ENCODE measurements at places on chromosomes 13 and 19.

DNA sequence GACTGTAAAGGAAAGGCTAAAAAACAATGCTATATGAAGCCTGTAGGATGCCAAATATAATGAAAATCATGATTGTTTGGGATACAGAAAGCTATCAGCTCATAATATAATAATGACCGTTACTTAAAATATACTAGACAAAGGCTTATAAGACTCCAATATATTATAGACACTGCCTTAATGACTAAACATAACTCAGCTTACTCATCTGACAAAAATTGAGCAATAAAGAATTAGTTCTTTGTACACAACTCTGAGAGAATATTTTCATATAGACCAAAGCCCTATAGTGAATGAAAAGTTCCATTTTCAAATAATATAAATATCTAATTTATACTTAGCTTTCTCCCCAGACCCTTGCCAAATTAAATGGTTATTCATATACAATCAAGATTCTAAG, 283.3 kb downstream of the DIAPH3 start:
- DNase-seq, result no peak

DNA sequence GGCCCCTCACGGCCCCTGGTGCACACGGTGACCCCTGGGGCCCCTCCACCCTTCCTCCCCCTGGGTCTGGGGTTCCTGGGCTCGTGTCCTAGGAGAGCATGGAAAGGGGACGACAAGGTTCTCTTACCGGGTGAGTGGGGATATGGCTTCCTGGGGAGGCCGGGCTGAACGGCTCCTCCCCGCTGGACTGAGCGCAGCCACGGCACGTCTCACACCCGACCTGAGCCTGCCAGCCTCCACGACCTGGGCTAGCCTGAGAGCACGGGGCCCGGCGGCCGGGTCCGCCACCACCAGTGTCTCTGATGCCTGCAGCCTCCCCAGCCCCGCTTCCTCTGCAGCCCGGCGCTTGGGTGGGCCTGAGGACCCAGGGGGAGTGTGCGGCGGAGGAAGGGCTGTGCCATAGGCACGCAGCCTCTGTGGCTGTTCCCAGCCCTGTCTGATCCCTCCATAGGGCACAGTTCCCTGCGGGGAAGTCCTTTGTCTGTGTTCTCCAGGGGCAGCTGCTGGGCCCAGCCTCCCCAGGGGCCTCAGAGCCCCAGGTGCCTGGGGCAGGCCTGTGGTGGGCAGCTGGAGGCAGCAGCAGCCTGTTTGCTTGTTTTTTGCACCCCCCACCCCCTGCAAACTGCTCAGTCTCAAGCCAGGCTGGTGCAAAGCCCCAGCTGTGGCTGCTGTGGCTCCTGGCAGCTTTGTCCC, 15.0 kb downstream of the PLIN4 start:
- no peak for DNase-seq

- no peak for DNase-seq
Measured at GRCh38 chr13:114259374-114259773, 22.0 kb upstream of the UPF3A start.

DNA sequence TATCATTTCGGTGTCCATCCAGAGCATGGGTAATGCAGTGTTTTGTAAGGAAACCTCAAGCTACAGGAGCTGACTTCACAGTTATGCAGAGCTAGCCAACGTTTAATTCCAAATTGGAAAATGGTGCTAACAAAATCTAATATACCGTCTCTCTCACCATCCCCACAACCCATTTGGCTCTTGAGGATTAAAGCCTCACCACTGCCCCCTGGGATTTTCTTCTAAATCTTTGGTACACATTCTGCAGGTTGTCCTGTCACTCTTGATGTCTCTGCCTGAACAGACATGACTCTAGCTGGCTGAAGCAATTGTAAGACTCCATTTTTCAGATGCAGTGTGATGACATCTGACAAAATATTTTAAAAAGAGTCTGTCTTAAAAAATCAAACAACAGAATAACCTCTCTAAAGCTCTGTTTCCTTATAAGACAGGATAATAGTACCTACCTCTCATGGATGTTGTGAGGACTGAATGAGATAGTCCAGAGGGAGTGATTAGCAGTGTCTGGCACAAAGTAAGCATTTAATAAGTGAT, 451.8 kb downstream of the SUCLA2 start:
- DNase-seq, result no peak

DNA sequence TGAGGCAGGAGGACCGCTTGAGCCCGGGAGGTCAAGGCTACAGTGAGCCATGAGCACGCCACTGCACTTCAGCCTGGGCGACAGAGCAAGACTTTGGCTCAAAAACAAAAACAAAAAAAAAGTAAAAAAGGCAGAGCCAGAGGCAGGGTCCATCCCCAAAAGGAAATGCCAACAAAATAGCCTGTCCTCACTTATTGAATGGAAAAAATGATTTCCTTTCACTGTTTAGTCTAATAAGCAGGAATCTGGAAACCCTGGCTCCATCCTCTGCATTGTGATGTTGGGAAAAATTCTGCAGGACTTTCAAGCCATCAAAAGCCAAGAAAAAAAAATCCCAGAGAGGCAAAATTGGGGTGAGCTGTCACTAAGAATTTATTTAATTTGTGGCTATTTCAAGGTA, 23.2 kb downstream of the ZIC5 start:
- DNase-seq, result no peak

DNA sequence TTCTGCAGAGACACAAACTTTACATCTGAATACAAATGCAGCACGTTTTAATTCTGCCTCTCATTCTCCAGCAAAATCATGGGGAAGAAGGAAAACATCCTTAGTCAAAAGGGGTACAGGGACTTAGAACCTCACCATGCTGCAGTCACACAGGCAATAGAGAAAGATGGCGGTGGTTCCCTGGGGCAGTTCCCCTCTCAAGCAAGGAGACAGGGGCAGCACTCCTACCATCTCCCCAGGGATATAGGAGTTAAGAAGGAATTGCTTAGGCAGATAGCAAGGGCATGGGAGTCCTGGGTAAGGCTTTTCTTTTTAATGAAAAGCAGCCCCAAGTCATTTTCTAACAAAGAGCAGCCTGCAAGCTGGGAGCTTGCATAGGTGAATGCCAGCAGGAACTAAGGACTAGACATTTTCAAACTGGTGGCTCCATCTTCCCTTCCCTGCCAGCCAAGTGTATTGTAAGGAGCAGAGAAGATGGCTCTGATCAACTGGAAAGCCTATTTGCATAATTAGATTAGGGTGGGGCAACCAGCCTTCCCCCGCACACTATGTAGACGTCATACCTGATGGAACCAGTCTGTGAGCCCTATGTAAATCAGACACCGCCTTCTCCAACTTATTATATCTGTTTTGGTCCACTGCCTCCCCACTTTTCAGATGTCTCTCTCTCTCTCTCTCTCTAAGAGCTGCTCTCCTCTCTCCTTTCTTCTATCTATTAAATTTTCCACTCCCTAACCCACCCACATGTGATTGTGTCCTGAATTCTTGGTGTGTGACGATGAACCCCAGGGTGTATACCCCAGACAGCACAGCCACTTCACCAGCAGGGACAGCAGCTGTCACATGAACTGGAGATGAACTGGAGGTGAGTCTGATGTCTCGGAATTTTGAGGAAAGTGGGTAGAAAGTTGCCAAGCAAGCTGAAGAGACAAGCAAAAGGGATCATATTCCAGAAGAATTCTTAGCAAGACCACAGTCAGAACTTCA, 514.5 kb downstream of the IRS2 start:
- no peak for DNase-seq

GRCh38 chr19:33505148-33505547, 16.4 kb downstream of the PEPD start:
- no peak for DNase-seq

DNA sequence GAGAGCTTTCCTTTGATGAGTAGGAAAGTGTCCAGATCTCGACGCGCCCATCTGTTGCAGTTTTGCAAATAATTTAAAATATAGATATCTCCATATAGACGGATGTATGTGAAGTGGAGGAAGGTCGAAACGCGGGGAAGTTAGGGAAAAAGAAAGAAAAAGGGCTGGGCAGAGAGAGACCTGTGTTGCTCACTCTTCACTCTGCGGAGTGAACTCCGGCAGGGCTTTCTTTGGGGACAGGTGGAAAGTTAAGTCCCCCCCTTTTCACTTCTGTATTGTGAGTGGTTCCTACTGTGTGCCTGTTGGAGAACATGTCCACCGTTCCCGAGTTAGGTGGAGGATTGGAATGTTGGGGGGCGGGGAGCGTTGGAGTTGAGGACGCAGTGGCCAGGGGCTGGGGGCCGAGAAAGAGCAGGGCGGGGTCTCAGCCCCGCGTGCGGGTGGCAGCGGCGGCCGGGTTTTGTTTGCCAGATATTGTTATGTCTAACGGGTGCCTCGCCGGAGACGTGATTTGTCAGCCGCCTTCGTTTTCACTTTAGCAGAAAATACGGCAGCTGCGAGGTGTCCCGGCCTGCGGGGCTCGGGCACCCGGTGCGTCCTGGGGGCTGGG, 145.1 kb upstream of the ZNF536 start:
- no peak for DNase-seq
